NCI-H1417 treated with DMSO at 0.1 percent for 48 hours (cell line): ENCODE measurements at places on chromosomes 3 and 15.
A peak's percentile ranks its signal among the peaks of the same experiment; 100 is the strongest.

GRCh38 chr3:110430146-110430545 is 641.5 kb upstream of the NECTIN3 start:
- DNase-seq: no peak

- no peak for DNase-seq
Measured at GRCh38 chr15:70089692-70089971, 8.1 kb downstream of the TLE3 start.

DNA sequence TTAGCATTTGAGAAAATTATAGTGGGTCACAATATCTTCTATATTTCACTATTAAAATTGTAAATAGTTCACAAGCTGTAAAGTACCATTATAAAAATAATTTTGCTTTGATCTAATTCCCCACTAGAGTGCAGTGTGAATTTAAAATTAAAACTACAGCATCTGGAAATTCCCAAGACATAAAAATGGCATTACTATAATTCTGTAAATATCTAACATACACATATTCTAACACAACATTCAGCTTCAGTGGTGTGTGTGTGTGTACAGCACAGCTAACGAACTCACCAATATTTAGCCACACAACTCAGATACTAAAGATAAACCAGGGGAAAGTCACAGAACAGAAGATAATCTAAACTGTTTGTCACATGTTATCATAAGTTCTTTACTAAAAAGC is 424.9 kb upstream of the ZNF385D start:
- DNase-seq: no peak

DNA sequence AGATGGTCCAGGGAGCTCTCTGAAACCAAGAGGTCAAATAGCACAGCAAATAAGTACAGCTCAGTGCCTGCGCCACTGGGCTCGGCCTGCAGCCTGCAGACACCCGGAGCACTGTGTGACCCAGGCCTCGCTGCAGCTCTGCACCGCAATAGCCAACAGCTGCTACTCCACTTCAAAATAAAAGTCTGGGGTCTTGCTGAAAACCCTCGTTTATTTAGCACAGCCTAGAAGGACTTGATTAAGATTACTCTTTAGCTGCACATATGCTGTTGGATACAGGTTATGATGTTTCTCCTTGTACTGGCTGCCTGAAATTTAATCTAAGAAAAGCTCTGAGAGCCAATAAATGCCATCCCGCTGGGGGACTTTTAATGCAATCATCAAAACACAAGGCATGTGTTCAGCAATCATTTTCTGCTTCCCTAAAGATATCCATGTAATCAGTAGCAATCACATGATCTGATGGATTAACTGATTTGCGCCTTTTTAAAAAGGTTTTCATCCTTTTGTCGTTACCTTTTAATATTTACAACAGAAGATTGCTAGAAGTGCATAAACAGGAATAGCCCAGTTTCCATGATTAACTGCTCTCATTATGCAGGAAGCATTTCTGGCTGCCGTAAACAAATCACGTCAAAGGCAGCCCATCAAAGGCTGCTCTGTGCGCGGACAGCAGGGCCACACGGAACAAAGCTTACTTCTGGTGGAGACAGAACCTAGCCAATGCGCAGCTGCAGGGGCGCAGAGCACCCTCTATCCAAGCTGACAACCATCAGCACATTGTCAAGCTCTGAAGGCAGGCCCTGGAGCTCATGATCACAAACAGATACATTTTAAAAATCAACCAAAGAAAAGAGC is 58.8 kb downstream of the CLASP2 start:
- peak; percentile 64 for DNase-seq

GRCh38 chr3:184635774-184636173 is 74.2 kb downstream of the EPHB3 start:
- no peak for DNase-seq

GRCh38 chr3:49869525-49870126 is at the start of gene CAMKV:
Gene CAMKV (minus strand): TSS chr3:49869906. CDS start chr3:49862388, 7,518 bp downstream.
- no peak for DNase-seq

DNA sequence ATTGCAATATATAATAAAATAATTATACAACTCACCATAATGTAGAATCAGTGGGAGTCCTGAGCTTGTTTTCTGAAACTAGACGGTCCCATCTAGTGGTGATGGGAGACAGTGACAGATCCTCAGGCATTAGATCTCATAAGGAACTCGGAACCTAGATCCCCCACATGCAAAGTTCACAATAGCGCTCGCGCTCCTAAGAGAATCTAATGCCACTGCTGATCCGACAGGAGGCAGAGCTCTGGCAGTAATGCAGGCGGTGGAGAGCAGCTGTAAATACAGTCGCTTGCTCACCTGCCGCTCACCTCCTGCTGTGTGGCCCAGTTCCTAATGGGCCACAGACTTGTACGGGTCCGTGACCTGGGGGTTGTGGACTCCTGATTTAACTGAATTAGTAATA is 87.8 kb downstream of the P3H2 start:
- no peak for DNase-seq

DNA sequence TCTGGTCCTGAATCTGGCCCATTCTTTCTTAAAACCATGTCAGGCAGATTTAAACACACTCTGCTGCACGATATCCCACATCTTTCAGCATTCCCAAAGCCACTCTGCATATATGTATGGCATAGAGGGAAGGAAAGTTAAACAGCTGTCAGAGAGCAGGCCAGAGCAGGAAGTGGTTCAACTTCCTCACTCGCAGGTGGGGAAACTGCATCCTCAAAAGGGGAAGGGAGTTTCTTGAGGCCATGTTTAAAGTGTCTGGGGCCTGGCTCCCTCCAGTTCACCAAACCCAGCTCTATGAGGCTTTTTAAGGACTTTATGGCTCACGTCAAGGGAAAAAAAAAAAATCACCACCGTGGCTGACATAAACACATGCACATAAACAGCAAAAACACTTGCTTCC is 123.1 kb downstream of the OPA1 start:
- no peak for DNase-seq

GRCh38 chr15:98789020-98789419 is 140.7 kb downstream of the IGF1R start:
- DNase-seq: no peak

DNA sequence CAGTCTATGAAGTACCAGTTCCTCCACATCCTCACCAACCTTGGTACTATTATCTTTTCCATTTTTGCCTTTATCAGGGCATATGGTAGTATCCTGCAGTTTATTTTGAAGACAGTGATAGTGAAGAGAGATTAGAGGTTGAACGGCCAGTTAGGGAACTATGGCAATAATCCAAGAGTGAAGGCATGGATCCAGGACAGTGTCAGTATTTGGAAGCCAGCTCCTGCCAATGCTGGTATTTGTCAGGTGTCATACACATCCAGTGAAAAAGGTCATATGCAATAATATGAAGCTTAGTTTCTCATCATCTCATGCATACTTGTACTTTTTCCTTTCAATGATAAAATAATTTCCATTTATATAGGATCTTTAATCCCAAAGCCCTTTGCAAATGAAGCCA is 56.8 kb upstream of the KCNMB2 start:
- no peak for DNase-seq

- DNase-seq: no peak
Measured at GRCh38 chr15:85947021-85947420, 132.7 kb upstream of the AGBL1 start.

DNA sequence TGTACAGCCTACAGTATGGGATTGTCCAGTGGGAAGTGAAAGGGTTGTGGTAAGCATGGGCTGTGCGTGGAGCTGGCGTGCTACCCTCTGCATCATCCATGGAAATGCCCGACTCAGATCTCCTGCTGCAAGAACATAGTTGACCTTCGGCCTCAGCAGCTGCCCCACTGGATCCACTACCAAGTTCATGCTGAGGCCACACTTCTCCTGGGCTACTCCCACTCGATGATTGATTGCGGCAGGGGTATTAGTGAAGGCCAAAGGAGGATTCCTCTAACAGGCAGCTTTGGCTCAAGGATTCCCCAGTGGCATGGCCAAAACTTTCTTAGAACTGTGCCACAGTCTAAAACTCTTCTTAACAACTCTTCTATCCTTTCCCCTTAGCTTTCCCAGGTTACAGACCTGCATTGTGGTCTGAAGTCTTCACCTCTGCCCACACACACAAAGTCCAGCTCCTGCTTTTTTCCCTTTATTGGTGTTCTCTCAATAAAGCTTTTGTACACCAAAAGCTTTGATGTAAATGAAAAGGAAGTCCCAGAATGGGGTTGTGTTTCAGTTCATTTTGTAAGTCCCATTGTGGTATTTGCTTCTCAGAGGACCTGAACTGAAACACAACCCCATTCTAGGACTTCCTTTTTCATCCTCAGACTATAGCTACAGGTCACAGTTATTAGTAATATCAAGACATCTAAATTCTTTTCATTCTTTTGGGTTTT is 4.9 kb upstream of the TBC1D5 start:
- no peak for DNase-seq

DNA sequence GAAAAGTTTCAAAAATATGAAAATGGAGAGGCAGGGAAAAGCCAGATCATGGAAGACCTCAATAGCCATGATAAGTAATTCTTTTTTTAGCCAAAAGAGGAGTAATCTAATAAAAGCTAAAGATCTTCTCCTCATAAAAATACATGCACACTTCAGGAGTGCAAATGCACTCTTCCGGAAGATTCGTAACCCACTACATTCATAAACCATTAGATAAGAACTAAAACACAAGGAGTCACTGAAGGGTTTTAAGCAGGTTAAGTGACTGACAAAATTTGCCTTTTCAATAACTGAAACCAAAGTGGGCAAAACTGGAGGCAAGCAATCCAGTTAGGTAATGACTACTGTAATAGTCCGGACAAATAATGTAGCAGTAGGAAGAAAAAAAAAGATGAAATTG is 46.0 kb downstream of the UBE3A start:
- no peak for DNase-seq

DNA sequence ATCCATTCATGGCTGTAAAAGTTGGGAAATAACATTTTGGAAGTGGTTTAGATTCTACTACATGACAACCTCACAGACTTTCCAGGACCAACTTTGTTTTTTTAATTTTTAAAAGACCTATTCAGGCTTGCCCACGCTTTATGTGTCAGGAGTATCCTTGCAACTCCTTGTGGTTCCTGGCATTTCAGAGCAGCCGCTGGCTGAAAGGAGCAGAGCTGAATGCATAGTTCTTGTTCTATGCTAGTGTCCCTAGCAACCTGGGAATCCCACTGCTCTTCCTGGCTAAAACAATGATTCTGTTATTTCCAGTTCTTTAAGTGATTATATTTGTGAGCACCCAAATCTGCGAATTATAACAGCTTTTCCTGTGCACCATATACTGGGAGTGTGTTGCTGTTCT is 34.9 kb downstream of the CP start:
- no peak for DNase-seq

DNA sequence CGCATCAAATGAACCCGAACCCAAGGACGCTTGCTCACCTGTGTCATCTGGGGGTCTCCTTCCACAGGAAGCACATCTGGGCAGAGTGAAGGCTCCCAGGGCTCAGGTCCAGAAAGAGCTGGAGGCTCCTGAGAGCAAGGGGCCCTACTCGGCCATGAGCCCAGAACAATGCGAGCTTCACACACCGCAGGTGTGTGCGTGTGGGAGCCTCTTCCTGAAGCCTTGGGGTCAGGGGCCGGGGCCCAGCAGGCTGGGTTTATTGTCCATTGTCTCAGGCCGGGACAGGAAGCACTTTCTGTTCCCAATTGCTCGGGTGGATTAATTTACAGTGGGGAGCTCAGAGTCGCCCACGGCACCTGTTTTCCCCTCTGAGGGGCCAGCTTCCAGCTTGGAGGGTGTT is 74.8 kb downstream of the RPN1 start:
- no peak for DNase-seq

DNA sequence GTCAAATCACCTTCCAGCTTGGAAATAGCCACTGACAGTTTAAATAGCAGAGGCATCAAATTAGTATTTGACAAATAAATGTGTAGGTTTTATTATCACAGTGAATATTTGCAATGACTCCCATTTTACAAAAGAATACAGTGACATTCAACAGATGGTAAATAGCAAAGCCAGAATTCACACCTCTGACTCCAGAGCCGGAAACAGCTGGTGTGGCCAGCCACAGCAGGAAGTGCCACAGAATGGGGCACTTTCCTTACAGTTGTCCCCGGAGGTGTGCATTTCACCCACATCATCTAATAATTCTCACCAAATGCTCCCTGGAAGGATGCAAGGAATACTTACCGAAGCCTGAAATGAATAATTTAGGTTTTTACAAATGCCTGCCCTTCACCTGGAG is 295.7 kb upstream of the WNT5A start:
- DNase-seq: no peak

- peak; percentile 15 for DNase-seq
Measured at GRCh38 chr3:61053781-61054496, 197.3 kb downstream of the FHIT start.

DNA sequence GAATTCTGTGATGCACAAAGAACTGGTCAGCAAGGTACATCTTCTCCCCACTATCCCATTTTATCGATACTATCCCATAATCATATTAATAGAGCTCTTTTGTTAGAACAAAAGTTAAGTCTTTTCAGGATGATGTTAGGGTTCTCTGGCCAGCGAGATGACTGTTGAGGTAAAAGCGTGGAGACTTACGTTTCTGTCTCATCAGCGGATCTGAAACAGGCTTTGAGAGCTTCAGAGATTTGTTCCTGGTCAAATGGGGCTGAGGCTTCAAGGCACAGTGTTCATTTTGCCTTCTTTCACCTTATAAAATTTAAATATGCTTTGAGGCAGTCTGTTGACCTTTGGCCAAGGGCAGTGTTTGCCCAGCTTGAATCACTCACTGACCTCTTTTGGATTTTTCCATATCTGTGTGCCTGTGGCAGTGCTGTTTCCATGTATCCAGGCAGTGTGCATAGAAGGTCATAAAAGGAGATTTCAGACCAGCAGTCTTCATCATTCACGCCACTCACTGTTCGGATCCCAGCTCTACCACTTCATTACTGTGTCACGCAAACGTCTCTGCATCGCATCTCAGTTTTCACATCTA is 3.1 kb downstream of the ADAMTSL3 start:
- no peak for DNase-seq

GRCh38 chr3:3627114-3627513 is 172.1 kb upstream of the LRRN1 start:
- DNase-seq: no peak

- no peak for DNase-seq
Measured at GRCh38 chr3:55453886-55454496, 33.1 kb downstream of the WNT5A start.

DNA sequence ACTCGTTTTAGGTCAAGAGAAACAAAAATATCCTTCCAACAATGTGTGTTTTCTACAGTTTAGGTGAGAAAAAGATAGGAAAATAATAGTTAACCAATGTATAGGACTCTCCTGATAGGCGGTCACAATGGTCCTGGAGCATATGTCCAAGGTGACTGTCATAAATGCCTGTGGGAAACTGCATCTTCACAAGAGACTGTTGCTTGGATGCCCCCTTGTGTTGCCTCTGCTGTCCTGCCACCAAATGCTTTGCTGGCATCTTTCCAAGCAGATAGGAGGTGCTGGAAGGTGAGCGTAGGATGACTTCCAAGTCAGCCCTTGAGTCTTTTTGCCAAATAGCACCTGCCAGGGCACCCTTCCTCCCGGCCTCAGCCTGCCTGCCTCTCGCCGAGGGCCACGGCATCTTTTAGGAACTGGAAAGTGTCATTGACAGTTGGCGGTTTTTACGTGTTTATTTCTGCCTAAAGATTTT is 24.1 kb upstream of the SACM1L start:
- no peak for DNase-seq

DNA sequence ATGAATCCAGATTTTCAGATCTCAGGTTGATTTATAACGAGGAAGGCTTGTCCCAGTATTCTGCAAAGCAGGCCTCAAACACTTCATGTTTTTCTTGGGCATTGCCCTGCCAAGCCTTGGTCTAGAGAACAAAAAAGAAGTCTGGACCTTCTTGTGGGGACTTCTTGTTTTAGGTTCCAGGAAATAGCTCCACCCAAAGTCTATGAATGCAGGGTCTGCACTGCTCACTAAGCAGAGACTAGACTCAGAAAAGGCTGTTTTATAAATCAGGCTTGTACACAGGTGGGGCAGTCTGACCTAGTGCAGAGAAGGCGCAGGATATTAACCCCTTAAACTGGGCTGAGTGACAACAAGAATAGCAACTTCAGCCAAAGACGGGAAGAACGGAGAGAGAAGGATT is 44.3 kb downstream of the GLB1 start:
- no peak for DNase-seq
